Right ventricle myocardium inferior (tissue), 1 donor: ENCODE measurements at places on chromosomes 2 and 18.

DNA sequence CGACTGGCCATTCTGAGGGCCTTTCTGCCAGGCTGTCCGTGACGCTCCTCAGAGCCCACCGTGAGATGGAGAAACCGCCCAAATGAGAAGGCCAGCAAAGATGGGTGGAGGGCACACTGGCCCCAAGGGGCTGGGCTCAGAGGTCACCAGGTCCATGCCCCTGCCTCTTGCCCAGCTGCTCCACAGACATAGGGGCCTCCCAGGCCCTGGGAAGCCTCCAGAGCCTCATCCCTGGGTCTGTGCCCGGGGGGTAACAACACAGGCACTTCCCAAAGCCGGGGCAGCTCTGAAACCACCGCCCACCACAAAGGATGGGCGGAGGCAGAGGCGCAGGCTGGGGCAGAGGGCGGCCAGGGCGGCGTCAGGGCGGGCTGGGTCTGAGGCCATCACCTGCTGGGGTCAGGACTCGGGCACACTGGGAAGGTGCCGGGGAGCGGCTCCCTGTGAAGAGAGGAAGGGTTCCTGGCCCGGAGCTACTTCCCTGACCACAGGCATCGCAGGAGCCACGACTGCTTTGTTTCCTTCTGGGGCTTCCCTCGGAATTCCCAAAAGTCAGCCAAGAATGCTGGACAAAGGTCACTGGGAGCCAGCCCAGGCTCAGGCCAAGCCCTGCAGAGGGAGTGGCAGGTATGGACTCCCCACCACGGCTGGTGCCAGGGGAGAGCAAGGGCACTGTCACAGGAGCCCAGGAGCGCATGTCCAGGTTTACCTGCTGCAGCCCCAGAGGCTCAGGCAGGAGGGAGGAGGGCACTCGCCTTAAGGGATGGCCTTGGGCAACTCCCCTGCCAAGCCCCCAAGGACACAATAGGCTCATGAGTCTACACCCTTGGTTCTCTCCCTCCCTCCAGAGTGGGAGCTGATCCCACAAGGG lies 9.4 kb downstream of the CYP26B1 start:
- no peak for DNase-seq

GRCh38 chr2:32910883-32911598 lies 35.7 kb upstream of the LTBP1 start:
- DNase-seq: no peak

DNA sequence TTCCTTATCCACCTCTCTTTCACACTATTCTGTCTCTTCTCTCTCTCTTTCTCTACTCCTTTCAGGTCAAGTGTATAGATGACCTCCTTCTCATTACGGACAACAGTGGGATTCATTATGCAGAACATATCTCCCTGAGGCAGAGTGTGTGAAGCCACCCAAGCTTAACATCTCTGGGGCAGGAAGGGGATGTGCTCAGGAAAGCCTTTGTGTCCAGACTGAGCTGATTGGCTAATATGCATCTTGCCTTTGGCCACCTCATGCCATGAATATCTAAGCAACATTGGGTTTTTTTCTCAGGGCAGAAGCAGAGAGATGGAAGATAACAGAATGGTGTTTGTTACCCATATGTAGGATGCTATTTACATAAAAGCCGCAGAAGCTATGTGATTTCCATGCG lies 211.4 kb upstream of the LRRTM1 start:
- DNase-seq: no peak

DNA sequence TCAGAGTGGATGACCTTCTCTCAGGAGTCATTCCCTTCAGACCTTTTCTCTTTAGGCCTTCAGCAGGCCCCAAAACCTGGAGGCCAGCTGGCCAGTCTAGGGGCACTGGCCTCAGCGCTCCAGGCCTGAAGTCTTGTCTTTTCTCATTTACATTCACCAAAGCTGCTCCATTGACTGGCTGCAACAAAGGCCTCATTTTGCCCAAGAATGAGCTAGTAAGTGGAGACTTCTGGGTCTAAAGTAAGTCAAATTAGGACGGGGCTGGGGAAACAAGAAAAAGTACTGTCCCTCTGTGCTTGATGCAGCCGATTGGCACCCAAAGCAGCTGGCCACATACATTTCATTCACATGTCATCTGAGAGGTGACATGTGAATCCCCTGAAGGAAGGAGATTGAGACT lies 83.8 kb upstream of the RIOK3 start:
- no peak for DNase-seq

GRCh38 chr18:38250971-38251370 lies 685.4 kb upstream of the CELF4 start:
- no peak for DNase-seq

DNA sequence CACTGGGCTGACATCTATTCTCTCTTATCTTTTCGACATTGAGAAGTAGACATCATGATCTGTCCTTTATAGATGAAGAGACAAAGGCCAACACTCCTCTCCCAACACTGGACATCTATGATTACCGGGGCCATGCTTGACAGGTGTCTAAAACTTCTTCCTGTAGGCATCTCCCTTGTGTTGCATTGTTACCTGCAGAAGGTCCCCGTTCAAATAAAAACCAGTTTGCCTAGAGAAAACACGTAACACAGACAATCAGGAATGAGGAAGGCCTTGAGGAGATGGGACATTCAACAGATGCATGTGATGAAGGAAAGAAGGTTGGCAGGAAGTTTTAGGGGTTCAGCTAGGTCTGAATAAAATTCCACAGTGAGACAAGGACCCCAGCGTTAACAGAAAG lies 70.8 kb upstream of the ST8SIA3 start:
- DNase-seq: no peak

DNA sequence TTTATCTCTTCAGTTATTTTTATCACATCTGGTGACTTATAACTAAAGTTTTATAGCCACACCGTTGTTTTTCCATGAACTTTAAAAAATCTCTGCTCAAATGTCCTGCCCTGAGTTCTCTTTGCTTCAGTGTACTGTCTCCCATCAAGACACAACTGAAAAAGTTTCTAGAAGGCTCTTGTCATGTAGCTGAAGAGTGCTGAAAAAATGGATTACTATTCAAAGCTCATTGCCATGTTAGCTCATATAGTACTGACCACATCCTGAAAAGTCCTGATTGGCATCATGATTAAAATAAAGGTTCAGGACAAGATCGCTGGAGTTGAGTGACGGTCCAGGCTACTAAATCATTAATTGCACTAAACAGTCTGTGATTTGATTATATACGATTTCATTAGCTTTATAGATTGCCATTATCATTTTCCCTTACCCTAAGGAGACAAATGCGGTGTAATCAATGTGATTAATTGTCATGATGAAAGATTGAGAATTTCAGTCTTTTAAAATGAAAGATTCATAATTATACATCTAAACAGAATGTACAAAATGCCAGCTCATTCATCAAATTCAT lies 62.2 kb downstream of the MFSD6 start:
- DNase-seq: no peak

DNA sequence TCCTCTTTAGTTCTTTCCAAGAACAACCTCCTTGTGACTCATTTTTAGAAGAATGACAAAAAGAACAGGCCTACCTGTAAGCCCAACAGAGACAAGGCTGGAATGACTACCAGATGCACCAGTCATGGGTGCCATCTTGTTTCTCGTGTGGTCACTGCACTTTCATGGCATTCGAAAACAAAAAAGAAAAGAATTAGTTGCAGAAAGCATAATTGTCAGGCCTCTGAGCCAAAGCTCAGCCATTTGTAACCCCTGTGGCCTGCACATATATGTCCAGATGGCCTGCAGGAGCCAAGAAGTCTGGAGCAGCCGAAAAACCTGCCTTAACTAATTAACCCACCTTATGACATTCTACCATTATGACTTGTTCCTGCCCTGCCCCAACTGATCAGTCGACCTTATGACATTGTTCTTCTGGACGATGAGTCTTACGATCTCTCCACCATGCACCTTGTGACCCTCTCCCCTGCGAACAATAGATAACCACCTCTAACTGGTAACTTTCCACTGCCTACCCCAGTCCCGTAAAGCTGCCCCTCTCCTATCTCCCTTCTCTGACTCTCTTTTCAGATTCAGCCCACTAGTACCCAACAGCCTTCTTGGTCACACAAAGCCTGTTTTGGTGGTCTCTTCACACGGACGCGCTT lies 13.9 kb upstream of the BUB1 start:
- no peak for DNase-seq

DNA sequence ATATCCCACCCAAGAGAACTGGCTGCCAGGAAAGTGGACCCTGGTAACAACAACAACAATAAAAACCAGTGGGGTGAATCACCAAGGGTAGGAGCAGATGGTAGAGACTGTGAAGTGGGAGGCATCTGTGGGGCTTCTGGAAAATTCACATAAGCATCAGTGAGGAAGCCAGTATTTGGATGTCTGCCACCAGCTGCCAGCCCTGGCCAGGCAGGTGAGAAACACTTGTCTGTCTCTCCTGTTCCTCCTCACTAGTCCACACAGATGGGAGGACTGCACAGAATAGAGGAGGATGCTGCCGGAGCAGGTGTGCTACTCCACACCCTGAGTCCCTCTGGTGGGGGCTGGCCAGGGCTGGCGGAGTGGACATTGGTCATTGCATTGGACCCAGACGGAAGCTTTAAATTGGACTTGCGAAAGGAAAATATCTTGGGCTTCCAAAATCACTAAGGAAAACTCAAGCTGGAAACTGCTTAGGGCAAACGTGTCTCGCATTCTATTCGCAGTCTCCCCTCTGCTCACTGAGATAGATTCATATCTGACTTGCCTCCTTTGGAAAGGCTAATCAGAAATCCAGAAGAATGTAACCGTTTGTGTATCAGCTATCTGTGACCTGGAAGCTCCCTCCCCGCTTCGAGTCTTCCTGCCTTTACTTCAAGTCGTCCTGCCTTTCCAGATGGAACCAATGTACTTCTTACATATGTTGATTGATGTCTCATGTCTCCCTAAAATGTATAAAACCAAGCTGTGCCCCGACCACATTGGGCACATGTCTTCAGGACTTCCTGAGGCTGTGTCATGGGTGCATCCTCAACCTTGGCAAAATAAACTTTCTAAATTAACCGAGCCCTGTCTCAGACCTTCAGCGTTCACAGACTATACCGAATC lies 69.1 kb downstream of the NAB1 start:
- no peak for DNase-seq

GRCh38 chr2:105822186-105822585 lies 77.5 kb downstream of the NCK2 start:
- DNase-seq: no peak

DNA sequence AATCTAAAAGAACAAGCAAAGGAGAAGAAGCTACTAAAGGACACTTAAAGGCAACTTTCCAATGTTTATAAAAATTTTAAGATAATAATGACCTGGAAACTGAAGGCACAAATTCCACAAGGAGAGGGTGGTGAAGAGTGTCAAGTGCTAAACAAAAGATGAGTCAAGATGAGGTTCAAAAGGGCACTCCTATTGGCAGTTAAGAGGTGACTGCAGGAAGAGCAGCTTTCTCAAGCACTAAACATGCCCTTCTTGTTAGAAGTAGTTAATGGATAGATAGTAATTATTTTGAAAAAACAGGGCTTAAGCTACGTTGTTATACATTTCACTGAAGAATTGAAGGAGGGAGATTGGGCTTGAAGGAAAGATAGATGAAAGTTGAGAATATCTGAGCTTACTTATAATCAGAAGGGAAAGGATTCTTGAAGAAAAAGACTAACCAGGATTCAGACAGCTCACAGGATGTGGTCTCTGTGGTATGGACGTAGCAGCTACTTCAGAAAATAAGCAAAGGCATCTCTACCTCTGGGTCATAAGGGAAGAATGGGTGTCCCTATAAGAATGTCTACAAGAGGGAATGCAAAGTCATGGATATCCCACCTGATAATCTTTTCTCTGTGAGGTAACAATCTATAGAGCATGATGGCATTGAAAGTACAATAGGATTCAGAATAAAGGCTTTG lies 454.7 kb upstream of the SLC39A10 start:
- no peak for DNase-seq

DNA sequence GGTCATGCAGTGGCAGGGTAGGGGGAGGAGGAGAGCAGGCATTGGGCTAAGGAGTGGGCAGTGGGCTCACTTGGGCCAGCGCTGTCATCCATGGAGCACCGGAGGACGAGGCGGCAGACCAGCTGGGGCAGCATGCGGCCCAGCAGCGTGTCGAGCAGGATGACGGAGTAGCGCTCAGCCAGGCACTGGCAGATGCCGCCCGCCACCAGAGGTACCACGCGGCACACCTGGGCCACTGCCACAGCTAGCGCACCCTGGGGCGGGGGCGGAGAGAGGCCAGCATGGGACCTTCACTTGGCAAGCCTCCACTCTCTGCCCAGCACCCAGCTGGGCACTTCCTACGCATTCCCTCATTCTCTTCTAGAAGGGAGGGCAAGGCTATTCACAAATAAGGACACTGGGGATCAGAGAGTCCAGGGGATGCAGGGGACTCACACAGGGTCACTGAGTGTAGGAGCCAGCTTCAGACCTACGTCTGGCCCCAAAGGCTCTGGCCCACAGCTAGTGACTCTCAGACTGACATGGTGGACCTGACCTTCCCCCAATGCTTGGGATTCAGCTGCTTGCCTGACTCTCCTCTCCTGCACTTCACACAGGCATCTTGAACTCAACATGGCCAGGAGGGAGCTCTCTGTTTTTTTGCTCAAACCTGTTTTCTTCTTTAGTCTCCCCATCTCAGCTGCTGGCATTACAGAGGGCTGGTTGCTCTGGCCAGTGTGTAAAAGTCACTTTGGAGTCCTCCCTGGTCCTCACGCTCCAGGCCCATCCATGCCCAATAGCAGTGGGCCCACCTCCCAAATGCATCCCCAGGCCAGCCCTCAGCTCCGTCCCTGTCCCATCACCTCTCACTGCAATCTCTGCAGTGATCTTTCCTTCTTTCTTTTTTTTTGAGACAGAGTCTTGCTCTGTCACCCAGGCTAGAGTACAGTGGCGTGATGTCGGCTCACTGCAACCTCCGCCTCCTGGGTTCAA lies 4.1 kb downstream of the SFTPB start:
- no peak for DNase-seq

- DNase-seq: no peak
These were observed 7.4 kb downstream of the KLHL30 start for GRCh38 chr2:238145851-238146250.

- no peak for DNase-seq
These were observed 220.4 kb downstream of the ZNF516 start for GRCh38 chr18:76274468-76275289.

DNA sequence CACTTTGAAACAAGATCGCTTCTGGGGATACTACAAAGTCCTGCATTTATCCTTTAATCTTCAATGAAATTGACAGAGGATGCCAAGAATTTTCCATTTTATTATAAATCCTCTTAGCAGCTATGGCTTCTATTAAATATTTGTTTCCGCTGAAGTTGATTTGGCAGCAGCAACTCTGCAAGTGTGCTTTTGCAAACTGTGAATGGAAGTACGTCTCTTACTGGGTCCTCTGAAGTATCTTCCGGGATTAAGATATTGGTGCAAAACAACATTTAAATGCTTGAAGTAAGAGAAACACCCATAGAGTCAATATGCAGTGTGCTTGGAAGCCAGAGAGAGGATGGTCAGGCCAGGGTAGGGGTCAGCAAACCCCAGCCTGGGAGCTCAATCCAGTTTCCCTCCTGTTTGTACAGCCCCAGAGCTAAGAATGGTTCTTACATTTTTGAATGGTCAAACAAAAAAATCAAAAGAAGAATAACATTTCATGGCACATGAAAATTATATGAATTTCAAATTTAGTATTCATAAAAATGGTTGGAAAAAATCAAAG lies 13.6 kb downstream of the CCDC68 start:
- DNase-seq: no peak

GRCh38 chr2:61566566-61566965 lies 28.4 kb upstream of the XPO1 start:
- no peak for DNase-seq

GRCh38 chr18:72867746-72868584 lies at the start of gene NETO1:
TSS of gene NETO1 (minus strand) at chr18:72867987. CDS start at chr18:72867291, 696 bp downstream.
- no peak for DNase-seq

- no peak for DNase-seq
These were observed 204.8 kb downstream of the SMAD2 start for GRCh38 chr18:47725656-47726055.

- no peak for DNase-seq
These were observed 348.6 kb upstream of the ID2 start for GRCh38 chr2:8333177-8333831.
